ENCODE measurements at places on chromosomes 1 and 21.
A peak's percentile ranks its signal among the peaks of the same experiment; 100 is the strongest.

- no peak for DNase-seq
Measured at GRCh38 chr1:235012436-235013210, 116.0 kb downstream of the TOMM20 start.

DNA sequence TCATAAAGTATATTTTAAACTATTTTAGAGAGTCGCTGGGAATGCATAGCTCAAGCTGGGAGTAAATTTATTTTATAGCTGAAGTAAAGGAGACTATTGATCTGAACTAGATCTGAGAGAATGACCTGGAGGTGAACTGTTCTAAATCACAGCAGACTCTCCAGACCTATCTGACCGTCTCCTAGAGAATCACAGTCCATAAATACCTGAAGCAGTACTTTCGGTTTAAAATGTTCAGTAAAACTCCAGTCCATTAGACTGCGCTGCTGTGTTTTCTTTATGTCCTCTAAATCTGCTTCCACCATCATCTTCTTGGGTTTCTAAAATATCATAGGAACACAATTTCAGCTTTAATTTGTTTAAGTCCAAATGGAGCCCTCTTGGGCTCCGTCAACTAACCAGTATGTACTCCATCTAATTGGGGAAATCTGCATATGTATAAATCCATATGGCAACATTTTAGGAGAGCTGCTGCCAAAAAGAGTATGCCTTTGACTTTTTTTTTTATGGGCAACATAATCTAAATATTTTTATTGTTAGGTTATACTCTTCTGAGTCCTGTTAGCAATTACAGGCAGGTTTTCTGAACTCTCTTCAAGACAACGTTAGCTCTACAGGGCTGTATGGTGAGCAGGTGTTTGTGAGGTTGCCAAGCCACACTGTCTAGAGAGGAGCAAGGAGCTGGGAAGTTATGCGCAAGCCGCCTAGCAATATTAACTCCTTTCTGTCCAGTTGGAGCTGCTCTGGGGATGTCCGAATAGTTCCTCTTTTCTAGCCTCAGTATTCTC, 111.2 kb downstream of the SPAG17 start:
- no peak for DNase-seq

DNA sequence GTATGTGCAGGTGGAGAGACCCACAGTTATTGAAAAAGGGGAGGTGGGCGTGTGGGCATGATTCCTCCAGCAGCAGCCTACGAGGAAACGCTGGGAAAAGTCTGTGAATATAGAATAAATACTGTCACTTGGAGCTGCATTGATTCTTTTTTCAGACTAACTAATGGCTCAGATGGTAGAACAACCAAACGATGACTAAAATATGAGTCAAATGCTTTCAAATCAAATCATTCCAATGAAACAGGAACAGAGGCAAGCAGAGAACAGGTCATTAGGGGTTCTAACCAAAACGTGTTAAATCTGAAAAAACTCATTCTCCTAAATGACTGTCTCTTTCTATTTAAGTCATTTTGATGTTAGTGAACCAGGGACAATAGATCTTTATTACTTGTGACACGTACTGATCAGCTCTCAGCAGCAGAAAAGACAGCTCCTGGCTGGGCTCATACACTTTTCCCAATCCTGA, 35.1 kb upstream of the SEC16B start:
- no peak for DNase-seq

DNA sequence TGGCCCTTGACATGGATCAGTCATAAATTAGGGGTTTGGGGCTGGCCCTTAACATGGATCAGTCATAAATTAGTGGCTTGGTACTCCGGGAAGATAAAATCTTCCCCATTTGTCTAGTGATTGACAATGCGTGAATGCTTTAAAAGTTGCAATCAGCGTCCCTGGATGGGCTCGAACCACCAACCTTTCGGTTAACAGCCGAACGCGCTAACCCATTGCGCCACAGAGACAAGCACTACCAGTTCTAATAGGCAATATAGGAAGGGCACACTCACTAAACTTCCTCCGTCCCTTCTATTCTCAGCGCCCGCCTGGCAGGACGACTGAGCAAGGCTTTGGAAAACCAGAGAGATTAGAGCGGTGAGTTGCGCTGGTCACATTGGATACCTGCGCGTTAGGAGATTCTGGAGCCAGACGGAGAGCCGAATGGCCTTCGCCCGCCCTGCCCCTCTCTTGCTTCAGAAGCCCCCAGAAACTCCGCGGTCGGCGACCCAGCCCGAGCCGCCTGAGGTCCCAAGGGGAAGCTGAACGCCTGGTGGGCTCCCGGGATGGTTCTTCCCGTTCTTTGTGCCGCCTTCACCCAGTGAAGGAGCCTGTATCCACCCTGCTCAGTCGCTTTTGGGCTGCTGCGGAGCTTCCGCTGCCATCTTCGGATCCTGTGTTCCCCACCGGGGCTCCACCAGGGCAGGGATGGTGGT, 235.9 kb downstream of the FAM72C start:
- no peak for DNase-seq

DNA sequence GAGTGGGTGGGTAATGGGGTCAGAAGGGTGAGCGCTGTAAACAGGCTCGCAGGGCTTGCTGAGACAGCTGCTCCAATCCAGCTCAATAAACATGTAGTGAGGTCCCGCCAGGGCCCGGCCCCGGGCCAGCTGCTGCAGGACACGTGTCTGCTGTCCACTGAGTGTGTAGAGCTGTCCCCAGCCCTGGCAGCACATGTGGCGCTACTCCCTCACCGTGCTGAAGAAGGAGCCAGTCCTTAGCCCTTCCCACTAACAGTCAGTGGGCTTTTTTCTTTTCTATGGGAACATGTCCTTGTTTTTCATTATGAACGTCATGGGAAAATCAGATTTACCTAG, 78.9 kb upstream of the C1orf174 start:
- no peak for DNase-seq

- no peak for DNase-seq
Measured at GRCh38 chr1:172682812-172683211, 23.9 kb downstream of the FASLG start.

DNA sequence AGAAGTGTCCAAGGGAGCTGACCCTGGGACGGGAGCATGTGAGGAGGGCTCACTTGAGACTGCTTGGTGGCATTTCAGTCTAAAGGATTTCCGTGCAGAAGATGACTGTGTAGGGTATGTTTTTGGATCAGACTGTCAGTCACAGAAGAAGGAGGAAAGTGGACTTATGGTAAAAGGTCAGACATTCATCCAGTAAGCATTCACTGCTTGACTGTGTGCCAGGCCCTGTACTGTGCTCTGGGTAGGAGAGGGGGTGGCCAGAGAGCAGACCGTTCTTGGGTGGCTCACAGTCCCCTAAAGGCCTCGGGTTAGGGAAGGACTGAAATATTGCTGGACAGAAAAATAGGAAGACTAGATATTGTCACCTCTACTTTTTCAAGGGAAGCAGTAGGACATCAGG, 2.1 kb upstream of the SERINC2 start:
- no peak for DNase-seq

- no peak for DNase-seq
Measured at GRCh38 chr1:34759503-34760357, at the start of gene GJB4. Gene GJB4 (plus strand): TSS chr1:34759740. CDS start chr1:34761255, 1,515 bp downstream.

GRCh38 chr1:172658871-172659453, at the start of gene FASLG:
Gene FASLG (plus strand): TSS chr1:172659103. CDS start chr1:172659202, 99 bp downstream.
- DNase-seq, result peak; percentile 38

- DNase-seq, result no peak
Measured at GRCh38 chr1:52416811-52417210, 12.4 kb downstream of the PRPF38A start.

GRCh38 chr1:208369045-208369444, 124.9 kb upstream of the PLXNA2 start:
- no peak for DNase-seq

- DNase-seq, result peak; percentile 29
Measured at GRCh38 chr1:155729031-155729898, 40.4 kb downstream of the DAP3 start.

DNA sequence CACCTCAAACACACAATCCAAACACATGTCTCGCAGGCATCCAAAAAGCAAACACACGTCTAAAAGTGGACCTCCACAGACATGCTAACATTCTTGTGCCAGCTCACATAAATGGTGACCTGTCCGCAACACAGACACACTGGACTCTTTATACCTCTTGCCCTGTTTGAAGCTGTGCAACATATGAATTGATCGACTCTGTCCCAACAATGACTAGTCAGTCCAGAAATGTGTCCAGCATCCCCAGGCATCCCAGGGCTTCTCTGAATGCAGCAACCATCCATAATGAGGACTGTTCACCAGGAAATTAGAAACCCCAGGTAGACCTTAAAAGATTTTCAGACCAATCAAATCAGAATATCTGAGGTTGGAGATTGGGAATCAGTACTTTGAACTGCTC, 3.2 kb downstream of the DDR2 start:
- DNase-seq, result no peak

DNA sequence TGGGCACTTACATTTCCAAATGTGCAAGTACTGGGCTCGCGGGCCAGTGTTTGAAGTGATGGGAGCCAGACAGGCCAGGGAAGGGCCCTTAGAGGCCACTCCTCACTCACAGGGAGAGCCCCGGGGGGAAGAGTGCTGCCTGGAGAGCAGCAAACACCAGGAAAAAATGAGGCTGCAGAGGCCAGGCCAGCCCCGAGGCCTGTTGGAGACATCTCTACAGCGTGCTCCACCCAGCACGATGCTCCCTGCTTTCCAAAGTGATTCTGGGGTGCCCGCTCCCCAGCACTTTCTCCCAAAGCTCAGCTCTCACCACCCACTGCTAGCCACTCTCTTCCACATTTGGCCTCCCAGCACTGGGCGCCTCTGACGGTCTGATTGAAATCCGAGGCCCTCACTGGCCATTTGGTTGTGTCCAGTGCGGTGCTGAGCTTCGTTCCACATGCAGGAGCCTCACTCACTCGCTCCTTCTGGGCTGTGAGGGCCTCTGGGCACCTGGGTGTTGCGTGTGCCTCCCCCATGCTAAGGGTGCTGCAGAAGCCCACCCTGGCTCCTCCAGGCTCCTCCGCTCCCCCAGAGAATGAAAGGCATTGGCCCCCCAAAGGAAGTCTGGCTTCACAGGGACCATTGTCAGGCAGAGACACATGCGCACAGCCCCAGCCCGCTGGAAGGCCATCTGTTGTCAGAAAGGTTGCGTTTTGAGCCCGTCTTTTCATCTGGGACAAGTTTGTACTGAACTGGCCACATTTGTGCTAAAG, 385.4 kb upstream of the VAMP3 start:
- no peak for DNase-seq

GRCh38 chr1:7326366-7326765, 444.7 kb upstream of the VAMP3 start:
- no peak for DNase-seq

DNA sequence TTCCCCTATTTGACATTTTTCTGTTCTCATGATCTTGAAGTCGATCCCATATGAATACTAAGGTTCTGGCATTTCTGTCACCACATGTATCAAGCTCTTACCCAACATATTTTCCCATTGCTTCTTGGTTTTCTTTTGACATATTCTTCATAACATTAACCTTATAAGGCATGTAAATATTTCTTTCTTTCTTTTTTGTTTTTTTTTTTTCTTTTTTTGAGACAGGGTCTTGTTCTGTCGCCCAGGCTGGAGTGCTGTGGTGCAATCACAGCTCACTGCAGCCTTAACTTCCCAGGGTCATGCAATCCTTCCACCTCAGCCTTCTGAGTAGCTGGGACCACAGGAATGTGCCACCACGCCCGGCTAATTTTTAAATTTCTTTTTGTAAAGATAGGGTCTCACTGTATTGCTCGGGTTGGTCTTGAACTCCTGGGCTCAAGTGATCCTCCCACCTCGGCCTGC, 33.1 kb upstream of the ERRFI1 start:
- DNase-seq, result no peak

- DNase-seq, result no peak
Measured at GRCh38 chr1:45510972-45511527, 10.6 kb downstream of the PRDX1 start.

DNA sequence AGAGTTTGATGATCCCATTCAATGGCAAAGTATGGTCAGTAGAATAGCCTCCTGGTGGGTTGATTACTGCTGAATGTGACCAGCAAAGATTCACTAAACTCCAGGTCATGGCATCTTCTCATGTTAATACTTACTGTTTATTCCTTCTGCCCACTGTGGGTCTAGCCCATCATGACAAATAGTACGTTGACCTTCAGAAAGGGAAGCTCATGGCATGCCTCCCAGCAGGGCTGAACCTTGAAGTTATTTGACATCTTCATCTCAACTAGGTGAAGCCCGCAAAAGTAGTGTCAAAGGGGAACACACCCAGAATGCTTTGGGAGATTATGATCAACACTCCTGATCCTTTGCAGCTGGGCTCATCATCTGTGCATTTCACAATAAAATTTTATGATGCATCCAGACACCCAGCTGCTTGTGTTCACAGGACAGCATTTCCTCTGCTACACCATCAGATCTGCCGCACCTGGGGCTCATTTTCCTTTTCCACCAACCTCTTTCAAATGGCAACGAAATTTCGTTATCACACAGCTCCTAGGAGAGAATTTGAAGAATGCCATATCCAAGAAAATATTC, 49.6 kb downstream of the HLX start:
- DNase-seq, result no peak

- no peak for DNase-seq
Measured at GRCh38 chr1:181972256-181972655, 89.3 kb downstream of the ZNF648 start.

DNA sequence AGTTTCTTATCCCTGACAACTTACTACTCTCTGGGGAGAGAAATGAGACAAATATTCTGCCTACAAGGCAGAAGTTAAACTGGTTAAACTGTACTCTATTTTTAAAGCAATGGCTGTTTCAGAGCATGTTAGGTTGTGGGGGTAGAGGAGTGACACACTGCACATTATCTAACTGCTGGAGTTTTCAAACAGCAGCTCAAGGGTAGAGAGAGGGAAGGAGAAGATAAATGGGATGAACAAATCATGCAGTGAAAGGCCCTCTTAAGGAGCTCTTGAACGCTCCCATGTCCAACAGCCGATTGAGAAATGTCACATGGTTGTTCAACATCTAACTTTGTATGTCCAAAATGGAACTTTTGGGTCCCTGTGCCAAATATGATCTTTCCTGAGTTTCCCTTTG, 14.0 kb upstream of the IFI44L start:
- no peak for DNase-seq

- no peak for DNase-seq
Measured at GRCh38 chr1:80582980-80583379, 1217.8 kb upstream of the ADGRL2 start.

DNA sequence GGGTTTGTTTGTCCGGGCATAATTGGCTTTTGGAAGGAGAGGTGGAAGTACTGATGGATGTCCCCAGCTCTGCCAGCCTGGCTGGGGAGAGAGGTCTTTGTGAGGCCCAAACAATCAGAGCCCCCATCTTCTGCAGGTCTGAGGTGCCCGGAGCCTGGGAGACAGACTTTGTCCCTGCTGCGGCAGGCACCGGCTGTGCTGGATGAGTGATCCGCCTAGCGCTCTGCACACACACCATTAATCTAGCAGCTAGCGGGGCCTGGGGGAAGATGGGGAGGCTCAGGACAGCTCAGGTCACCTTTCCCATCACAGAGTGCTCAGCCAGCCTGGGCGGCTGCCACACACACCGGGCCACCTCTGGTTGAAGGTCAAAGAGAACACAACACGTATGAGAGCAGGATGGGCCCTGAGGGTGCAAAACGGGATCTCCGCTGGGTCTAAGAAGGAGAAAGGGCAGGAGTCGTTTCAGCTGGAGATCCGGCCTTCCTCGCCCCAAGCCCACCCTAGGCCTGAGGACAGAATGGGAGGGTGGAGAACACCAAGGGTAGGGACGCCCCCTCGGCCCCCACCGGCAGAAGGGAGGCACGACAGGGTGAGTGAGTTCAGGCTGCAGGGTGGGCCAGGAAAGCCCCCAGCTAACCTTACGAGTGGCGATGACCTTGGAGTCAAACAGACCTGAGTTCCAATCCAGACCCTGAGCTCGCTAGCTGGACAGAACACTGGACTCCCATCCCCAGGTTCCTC, 341.8 kb downstream of the NPHP4 start:
- no peak for DNase-seq

Data from effector memory CD8-positive, alpha-beta T cell (primary cell).